Common myeloid progenitor, CD34-positive (primary cell): ENCODE measurements at places on chromosomes 7 and 10.
A peak's percentile ranks its signal among the peaks of the same experiment; 100 is the strongest.

- no peak for DNase-seq
Measured at GRCh38 chr10:97759946-97760345, 11.9 kb downstream of the SFRP5 start.

DNA sequence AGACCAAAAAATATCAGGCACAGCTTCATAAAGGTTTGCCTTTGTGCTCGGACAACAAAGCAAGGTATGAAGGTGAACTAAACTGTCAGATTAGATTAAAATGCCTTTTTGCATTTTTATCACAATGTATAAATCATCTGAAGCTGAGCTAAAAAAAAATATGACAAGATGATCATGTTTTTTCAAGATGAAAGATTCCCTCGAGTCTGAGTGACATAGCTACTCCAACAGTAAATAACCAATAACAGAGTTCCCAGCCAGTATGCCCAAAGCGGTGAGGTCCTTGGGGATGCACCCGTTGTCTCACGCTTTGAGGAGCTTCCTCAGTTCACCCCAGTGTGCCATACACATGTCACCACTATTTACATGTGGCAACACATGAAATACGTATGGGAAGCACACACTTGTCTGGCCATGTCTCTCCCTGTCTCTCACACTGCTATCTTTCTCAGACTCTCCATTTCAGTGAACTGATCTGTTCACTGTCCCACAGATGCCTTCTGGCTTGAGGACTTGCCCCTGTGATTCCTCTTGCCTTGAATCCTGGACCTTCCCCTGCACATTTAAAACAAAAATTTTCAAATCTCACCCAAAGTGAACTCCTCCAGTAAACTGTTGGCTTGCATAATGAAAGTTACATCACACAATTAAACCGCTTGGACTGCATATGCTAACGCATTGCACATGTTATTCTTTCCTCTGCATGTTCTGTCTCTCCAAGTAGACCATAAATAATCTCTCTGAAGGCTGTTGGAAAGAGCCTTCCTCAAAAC is 2.6 kb upstream of the PIK3CG start:
- DNase-seq, result peak; percentile 58

GRCh38 chr7:12731214-12731656 is 43.8 kb downstream of the ARL4A start:
- DNase-seq, result no peak

GRCh38 chr10:48655411-48656240 is 29.0 kb upstream of the WDFY4 start:
- DNase-seq, result peak; percentile 40
